ENCODE measurements at places on chromosomes 2 and 18. TPM values are rescaled to one million over a fixed set of nuclear protein-coding genes. Genes with fewer than 3 reads are reported as not detected.

GRCh38 chr2:160377204-160377995 lies 116.2 kb downstream of the RBMS1 start:
- no peak for DNase-seq

- DNase-seq = no peak
These were observed 508.9 kb downstream of the FBXO15 start for GRCh38 chr18:73638709-73639108.

DNA sequence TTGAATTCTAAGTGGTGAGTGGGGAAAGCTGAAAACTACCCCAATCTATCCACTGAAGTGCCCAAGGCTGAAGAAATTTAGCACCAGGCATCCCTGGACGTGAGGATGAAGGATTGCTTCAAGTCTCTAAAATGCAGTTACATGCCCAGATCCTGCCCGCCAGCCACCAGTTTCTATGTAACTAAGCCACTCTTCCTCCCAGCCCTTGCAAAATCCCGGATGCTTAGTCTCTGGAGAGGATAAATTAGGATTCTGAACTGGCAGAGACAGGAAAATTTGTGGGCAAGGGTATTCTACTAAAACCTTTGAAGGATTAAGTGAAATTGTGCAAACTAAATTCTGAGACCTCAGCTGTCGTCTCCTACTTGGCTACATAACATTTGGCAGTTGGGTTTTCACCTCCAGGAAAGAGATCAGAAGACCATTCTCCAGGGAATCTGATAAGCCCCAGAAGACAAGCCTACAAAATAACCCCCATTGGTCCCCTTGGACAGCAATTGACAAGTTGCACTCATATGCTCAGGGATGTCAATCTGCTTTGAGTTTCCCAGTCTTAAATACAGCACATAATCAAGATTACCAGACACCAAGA lies 93.9 kb upstream of the CD226 start:
- no peak for DNase-seq

DNA sequence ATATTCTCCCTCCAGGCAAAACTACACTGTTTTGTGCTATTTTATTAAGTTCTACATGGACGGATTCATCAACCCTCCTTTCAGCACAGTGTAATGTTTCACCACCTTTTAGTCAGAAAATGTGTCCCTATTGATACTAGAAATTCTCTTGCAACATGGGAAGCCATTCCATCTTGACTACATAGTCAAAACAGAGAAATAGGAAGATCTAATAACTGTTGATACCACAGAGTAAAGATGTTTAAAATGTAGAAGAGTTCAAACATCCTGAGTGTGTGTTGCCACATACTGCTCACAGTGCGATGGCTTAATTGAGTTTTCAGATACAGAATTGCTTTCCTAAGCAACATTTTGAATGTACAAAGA lies 492.2 kb upstream of the RAB12 start:
- no peak for DNase-seq

DNA sequence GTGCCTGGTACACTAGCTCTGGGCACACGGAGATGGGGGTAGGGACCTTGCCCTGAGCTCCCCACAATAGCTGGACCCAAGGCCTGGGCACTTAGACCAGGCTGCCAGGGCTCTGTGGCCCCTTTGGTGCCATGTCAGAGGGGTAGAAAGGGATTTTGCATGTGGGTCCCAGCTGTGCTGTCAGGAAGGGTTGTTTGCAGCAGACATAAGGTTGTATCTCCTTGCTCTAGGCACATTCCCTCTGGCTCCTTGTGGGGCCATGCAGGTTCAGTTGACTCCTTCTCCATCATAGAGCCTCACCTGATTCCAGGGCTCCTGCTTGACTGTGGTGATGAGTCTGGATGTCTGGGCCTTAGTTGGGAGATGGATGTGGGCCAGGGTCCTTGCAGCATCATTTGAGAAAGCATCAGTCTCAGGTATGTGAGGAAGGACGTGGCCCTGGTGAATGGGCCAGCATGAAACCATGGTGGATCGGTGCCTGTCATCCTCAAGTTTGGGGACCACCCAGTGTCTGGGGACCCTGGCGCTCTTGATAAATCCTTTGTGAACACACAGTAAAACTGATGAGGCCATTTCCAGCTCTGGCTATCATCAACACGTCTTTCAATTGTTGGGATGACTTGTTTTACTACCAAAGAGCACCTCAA lies 461.9 kb upstream of the HS6ST1 start:
- no peak for DNase-seq

DNA sequence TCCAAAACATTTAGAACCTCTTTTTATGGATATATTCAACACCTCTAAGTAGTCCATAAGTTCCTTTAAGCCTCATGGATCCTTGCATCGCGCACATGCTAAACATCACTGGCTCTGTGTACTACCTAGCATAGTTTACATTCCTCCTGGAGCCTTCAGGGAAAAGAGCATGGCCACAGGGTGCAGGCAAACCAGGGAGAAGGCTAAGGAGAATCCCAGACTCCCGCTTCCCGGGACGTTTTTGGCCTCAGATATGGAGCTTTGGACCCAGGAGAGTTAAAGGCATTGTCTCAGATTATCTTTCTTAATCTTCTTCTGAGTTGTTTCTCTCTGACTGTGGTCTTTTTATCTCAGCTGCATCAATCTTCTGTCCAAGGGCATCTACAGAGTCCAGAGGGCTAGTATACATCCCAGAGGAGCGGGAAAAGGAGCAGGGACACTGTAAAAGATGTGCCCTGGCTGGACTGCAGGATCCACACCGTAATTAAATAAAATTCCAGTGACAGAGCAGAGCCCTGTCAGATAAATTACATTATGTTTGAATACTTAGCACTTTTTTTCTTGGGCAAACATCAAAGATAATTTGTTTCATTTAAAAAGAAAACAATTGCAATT lies 36.9 kb downstream of the RIT2 start:
- DNase-seq = no peak

- no peak for DNase-seq
These were observed 14.4 kb upstream of the BBS5 start for GRCh38 chr2:169464882-169465281.

The KRCC1 gene
- 12.0 TPM for total RNA-seq

The HOXD11 gene
- total RNA-seq = not detected

The LIPT1 gene
- 3.2 TPM for total RNA-seq

The PTRHD1 gene
- total RNA-seq = 16.1 TPM

The MARCO gene
- 26.2 TPM for total RNA-seq

Data from right lobe of liver (tissue), 6 donors.